ENCODE measurements at places on chromosomes 6 and 20.

- DNase-seq, result no peak
Observed at GRCh38 chr6:24898676-24899075, 37.1 kb downstream of the RIPOR2 start.

- DNase-seq, result no peak
Observed at GRCh38 chr6:148118244-148118643, 224.4 kb upstream of the SASH1 start.

GRCh38 chr6:74114428-74114827 lies 418.4 kb downstream of the CD109 start:
- DNase-seq, result no peak

GRCh38 chr20:62463651-62464424 lies 12.0 kb downstream of the GATA5 start:
- DNase-seq, result no peak

DNA sequence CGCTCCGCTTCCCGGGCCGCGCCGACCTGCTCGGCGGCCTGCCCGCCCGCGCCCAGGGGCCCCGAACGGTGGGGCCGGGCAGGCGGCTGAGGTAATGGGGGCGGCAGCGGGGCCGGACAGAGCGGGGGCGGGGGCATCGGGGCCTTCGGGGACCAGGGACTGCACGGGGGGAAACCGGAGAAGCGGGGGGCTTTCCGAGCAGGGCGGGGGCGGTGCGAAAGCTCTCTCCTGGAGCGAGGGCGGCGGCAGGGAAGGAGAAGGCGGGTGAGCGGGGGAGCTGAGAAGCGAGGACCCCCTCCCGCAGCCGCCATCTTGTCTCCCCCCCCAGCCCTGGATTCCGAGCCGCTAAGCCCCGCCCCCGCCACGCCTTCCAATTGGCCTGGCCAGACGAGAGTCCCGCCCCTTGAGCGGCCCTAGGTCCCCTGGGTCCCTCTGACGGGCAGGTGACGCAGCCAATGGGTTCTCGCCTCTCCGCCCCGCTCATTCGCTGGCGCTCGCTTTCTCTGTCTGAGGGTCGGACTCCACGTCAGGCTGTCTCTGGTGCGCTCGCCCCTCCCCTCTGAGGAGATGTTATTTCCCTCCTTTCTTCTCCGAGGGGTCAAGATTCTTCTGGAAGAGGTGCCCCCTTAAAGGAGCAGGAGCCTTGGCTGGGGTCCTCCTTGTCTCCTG lies 470 bp downstream of the BRPF3 start:
- peak; percentile 52 for DNase-seq

DNA sequence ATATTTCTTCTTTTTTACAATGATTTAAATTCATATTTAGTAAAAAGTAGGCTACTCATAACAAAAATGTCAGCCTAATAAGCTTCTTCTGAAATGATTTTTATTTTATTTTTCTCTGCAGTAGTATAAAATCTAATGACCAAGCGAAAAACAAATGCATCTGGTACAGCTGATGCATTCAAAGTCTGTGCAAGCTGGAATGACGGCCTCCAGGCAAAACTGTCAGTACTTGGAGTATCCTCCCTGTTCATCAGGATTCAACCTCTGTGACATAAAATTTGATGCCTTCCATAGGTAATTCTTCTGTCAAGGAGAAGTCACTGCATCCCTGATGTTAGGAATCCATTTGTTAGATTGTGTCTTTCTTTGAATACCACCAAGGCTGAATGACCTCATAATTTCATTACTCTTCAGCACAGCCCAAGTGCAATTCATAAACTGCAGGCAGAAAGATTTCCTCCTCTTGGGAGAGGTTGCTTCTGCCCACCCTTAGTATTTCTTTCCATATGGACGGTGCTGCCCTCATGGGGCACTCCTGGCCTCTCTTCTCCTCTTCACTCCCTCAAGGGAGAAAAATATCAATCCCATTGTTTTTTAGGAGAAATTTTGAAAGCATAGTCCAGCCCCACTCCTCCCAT lies 146.4 kb upstream of the STXBP5 start:
- DNase-seq, result no peak

DNA sequence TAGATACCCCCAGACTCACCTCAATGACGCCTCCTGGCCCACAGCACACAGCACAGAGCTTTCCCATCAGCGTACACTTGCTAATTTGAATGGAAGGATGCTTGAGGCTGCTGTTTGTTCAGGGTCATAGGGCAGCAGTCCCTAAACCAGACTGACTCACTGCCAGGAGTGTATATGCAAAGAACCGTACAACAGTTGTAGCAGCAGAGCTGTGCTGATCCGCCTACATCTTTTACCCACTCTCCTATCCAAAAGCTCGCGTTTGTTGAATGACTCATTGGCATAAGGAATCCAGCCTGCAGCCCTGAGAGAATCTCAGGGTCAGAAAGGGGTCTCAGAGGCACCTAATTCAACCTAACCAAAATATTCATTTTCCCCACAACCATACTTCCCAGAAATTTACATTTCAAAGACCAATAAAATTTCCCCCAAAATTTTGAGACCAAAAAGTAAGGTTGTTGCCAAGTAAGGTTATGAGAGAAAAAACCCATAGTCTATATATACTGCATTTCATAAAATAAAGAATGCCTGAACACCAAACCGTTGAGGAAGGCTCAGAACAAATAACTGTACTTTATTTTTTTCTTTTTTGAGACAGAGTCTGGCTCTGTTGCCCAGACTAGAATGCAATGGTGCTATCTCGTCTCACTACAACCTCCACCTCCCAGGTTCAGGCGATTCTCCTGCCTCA lies 35.3 kb upstream of the CCND3 start:
- DNase-seq, result no peak

- no peak for DNase-seq
Observed at GRCh38 chr6:27280064-27280539, 32.0 kb downstream of the POM121L2 start.

DNA sequence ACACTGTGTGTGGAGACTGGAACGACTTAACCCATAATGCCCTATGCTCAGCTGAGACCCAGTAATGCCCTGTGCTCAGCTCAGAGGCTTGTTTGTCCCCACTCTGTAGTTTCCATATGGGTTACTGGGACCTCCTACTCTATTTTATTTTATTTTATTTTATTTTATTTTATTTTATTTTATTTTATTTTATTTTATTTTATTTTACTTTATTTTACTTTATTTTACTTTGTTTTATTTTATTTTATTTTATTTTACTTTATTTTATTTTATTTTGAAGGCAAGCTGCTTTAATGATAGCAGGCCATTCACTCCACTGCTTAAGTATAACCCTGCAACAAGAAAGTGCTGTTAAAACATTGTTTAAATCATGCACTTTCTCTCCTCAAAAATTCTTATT lies 603.4 kb upstream of the JAG1 start:
- DNase-seq, result no peak

DNA sequence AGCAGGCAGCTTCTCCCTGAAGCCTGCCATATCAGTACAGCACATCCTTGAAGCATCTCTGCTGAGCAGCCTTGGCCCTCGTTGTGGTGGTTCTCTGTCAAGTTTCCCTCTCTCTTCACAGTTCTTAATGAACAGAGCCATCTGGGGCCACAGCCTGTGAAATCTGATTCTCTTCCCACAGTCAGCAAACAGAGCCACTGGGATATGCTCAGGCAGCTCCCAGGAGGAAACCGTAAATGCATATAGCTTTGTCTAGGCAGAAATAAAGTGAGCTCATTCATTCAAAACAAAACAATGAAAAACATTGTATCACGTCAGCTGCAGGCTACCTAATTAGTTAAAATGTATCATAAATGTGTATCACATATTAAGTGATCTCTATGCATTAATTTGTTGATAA lies 80.3 kb downstream of the TBC1D7 start:
- peak; percentile 26 for DNase-seq

DNA sequence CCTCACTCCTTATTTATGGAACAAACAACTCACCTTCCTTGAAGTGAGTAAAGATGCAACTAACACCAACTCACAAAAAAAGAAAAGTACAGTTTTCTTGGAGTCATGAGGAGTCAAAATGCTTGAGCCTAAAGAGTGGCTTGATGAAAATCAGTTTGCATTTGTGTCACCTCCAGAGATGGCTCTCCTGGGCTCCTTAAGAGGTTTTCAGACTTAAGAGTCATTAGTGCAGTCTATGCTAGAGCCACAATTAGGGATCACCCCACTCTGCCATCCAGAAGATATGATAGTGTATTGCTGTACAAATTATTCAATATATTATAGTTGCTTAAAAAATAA lies 11.9 kb upstream of the SNX9 start:
- DNase-seq, result no peak

GRCh38 chr6:157381631-157382621 lies 936 bp downstream of the ZDHHC14 start:
- DNase-seq, result no peak

DNA sequence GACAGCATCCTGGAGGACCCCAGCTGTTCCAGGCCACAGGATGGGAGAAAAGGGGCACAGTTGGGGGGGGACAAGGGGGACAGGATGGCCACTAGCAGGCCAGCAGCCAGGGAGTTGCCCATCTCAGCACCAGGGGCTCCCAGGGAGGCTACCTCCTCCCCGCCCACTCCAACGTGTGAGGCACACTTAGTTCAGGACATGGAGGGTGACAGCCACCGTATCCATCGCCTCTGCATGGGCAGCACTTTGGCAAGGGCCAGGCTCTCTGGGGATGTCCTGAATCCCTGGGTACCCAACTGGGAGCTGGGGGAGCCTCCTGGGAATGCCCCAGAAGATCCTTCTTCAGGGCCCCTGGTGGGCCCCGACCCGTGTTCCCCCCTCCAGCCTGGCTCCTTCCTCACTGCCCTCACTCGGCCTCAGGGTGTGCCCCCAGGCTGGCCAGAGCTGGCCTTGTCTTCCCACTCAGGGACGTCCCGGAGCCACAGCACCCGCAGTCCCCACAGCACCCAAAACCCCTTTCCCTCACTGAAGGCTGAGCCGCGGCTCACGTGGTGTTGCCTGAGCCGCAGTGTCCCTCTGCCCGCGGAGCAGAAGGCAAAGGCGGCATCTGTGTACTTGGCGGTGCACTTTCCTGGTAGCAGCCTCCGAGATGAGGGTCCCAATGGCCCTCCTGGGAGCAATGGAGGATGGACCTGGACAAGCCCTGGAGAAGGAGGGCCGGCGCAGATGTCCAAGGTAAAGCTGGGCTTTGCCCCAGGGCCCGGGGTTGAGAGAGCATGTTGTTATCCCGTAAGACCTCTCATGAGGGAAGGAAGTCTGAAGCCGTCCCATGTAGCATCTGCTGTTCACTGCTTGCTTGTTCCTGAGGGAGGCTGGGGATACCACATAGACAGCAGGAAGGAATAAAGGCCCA lies 30.7 kb downstream of the ZNF831 start:
- DNase-seq, result no peak

DNA sequence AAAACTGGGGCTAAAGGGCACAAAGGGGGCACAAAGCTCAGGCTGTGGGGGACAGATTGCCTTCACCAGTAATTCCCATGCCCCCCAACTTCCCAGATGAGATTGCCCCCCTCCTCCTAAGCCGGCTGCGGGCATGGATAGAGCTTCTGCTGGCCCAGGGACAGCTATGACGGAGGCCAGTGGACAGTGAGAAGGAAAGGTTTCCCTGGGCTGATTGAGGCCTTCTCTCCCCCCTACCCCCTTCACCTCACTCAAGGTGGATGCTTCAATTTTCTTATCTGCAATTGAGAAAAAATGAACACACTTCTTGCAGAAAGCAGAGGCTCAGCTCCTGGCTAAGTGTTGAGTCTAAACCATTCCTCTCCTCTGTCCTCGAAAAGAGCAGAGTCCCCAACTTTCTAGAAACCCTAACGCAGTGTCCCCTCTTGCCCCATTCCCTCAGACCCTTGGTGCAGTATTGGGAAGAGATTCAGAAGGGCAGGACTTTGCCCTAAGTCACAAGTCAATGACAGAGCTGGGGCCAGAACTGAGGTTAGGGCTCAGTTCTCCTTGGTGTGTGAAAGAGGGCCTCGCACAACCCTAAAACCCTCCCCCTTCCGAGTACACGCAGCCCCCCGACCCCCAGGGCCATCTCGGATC lies 808 bp downstream of the SDC4 start:
- DNase-seq, result no peak

DNA sequence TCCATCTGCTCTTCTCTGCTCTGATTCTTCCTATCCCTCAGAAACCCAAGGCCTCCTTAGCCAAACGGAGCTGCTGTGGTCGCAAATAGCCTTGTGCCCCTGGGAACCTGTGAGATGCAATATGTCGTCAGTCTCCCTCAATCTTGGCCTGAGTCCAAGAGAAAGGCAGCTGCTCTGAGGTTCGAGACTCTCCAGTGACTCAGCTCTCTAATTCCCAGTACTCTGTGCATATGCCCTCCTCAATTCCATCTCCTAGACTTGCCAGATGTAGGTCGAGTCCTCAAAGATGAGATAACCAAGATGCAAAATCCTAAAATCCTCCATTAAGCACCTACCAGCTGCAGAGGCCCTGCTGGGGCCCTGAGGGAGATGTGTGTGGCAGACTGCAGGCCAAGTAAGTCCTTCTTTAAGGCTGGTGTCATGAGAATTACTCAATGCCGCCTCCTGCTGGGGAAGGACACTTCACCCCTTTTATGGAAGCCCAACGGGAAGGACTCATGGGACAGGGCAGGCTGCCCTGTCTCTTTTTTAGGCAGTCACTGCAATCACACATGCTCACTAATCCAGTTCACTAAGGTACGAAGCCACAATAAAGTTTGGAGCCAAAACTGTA lies 28.5 kb downstream of the C6orf15 start:
- no peak for DNase-seq

- DNase-seq, result no peak
Observed at GRCh38 chr6:53056273-53056672, 8.9 kb upstream of the FBXO9 start.

DNA sequence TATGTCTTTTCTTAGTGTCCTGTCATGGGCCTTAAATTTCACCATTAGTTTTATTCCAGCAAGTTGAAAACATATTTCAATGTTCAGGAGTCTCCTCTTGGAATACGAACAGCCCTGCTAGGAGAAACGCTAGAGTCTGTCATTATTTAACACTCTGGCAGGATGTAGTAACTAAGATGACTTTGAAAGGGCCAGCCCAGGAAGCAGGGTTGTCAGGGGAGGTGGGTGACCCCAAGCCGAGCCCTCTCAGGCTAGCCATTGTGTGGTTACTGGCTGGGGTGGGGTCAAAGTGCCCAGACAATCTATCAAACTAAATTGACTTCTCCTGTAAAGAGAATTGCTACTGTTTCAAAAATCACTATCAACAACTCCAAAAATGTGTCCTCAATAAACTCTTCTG lies 67.8 kb downstream of the LY86 start:
- DNase-seq, result no peak

- DNase-seq, result no peak
Observed at GRCh38 chr6:105835373-105835772, 250.8 kb upstream of the PRDM1 start.

DNA sequence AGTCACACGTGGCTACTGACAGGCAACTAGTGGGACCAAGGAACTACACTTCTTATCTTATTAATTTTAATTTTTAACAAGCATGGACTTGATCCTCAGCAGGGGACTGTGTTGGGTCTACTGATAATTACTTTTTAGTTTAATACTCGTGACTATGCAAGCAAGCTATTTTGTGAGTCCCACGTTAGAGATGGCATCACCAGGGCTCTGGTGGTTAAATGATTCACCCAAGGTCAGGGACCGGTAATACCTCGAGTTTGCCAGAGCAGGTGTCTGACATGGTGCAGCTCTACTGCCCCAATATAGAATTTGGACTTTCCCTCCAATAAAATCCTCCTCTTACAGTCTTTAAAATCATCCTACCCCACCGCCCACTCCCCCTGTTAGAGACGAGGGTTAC lies 98.6 kb upstream of the RIN2 start:
- no peak for DNase-seq
